ENCODE measurements at places on chromosomes 6 and 20. TPM values are rescaled to one million over a fixed set of nuclear protein-coding genes. Genes with fewer than 3 reads are reported as not detected.

The IL17F gene
- total RNA-seq: not detected

GRCh38 chr6:125717120-125717731 lies 32.2 kb upstream of the HEY2 start:
- DNase-seq: no peak

GRCh38 chr20:37559312-37560027 lies 31.8 kb upstream of the BLCAP start:
- no peak for DNase-seq

The SPATA25 gene
- total RNA-seq: 6.0 TPM

- no peak for DNase-seq
Measured at GRCh38 chr20:910870-911770, 5.0 kb downstream of the ANGPT4 start.

DNA sequence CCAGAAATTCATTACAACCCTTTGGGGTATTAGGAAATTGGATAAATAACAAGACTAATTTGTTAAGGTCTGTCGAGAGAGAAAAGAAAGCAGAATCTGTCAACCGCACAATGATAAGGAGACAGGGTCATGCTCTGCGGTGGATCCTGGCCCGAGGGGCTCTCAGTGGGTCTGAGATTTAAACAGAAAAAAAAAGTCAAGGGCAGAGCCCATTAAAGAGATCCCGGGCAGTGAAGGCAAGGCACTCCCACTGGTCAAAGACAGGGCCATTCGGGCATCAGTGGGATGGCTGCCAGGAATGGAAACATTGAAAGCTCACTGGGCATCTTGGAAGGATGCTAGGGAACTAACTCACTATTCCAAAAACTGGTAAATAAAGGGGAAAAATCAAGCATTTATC lies 77.9 kb downstream of the GNAS-AS1 start:
- DNase-seq: no peak
